ENCODE measurements at places on chromosomes 1 and 21.

DNA sequence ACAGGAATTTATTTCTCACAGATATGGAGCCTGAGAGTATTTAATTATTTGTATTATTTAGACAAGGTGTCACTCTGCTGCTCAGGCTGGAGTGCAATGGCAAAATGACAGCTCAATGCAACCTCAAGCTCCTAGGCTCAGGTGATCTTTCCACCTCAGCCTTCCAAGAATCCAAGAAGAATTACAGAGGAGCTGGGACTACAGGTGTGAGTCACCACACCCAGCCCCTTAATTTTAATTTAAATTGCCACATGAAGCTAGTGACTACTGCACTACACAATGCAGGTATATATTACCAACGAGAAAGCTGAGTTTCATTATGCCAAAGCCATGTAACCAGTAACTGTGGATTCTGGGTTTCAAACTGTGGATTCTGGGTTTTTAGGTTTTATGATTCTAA is 2.1 kb downstream of the KHDC4 start:
- DNase-seq, result no peak

DNA sequence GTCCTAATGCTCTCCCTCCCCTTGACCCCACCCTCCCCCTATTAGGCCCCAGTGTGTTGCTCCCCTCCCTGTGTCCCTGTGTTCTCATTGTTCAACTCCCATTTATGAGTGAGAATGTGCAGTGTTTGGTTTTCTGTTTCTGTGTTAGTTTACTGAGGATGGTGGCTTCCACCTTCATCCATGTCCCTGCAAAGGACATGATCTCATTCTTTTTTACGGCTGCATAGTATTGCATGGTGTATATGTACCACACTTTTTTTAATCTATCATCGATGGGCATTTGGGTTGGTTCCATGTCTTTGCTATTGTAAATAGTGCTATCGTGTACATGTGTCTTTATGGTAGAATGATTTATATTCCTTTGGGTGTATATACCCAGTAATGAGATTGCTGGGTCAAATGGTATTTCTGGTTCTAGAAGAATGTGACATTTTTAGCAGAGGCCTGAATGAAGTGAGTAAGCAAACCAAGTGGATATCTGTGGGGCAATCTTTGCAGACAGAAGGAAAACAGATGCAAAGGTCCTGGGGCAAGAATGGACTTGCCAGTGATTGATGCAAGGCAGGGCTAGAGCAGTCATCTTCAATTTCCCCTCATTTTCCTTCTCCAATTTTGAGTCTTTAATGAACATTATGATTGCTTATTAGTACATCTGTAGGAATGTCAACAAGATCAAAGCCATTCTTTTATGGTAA is 50.2 kb downstream of the UBE4B start:
- DNase-seq, result peak; percentile 54

- peak; percentile 30 for DNase-seq
Observed at GRCh38 chr1:60765204-60765603, 317.2 kb upstream of the NFIA start.

- DNase-seq, result peak; percentile 83
Observed at GRCh38 chr1:159945483-159946241, at the start of gene IGSF9. TSS of gene IGSF9 (minus strand) at chr1:159945613. CDS start at chr1:159943454, 2,159 bp downstream.

- DNase-seq, result no peak
Observed at GRCh38 chr1:143720087-143721023, 251.4 kb downstream of the FAM72C start.

GRCh38 chr1:176998183-176998795 is 166.2 kb downstream of the ASTN1 start:
- no peak for DNase-seq

GRCh38 chr1:117879284-117879683 is 50.1 kb downstream of the GDAP2 start:
- DNase-seq, result no peak

- no peak for DNase-seq
Observed at GRCh38 chr1:186308264-186309060, 66.6 kb downstream of the TPR start.

GRCh38 chr1:86197206-86197855 is 40.8 kb upstream of the COL24A1 start:
- DNase-seq, result no peak

- DNase-seq, result peak; percentile 72
Observed at GRCh38 chr1:234478152-234478480, 863 bp downstream of the TARBP1 start.

GRCh38 chr1:228308085-228308601 is 98.5 kb downstream of the TRIM11 start:
- DNase-seq, result no peak

DNA sequence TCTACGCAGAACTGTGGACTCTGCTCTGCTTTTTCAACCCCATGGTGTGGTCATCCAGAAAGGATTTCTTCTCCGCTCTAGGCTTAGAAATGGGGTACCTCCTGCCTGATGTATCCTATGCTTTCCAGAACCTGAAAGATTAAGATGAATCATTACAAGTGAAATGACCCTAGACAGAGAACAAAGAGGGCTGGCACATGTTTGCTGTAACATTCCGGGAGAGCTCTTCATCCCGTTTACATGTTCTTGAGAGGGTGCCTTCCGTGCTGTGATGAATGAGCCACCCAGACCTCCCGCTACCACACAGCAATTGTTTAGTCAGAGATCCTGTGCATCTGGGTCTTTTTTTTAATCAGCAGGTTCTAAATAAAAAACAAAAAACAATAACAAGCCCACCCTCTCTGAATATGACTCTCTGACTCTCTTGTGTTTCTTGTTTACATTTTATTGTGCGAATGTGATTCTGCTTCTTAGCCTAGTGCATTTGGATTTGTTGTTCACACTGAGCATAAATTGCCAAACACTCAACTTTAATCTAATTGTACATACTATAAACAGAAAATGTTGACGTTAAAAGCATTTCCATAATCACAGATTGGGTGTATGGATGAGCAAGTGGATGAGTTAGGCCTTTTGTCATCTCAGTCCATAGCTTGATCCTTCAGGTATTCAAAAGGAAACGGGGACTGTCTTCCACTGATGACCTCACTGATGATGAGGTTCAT is 87.1 kb downstream of the GPR88 start:
- DNase-seq, result no peak

- DNase-seq, result no peak
Observed at GRCh38 chr1:216705676-216706075, 17.6 kb downstream of the ESRRG start.

- no peak for DNase-seq
Observed at GRCh38 chr1:67653304-67653703, 31.7 kb upstream of the GADD45A start.

- no peak for DNase-seq
Observed at GRCh38 chr1:159051436-159051835, 25.1 kb downstream of the AIM2 start.

GRCh38 chr1:14539953-14540563 is 58.4 kb upstream of the KAZN start:
- no peak for DNase-seq

- DNase-seq, result peak; percentile 17
Observed at GRCh38 chr1:92728697-92729096, 56.2 kb downstream of the EVI5 start.

DNA sequence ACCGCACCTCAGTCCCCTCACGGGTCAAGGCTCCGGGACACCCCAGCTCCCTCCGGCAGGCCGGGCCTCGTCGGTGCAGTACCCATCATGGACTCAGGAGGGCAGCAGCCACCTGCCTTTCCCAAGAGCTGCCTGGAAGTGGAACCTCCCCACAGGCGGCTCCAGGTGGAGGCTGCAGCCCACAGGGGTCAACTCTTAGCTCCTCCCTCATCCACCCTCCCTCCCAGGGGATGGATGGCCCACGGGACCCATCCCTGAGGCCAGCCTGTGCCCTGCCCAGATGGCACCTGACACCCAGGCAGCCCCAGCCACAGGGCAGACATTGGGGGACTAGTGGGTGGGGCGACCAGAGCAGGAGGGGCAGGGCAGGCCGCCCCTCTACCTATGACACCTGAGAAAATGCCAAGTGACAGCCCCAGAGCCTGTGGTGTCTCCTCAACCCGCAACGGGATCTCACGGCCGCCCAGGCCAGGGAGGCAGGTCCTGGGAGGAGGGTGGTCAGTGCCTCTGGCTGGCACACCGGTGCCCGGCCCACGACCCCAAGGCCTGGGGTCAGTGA is 1.2 kb upstream of the ARHGEF16 start:
- DNase-seq, result peak; percentile 81

DNA sequence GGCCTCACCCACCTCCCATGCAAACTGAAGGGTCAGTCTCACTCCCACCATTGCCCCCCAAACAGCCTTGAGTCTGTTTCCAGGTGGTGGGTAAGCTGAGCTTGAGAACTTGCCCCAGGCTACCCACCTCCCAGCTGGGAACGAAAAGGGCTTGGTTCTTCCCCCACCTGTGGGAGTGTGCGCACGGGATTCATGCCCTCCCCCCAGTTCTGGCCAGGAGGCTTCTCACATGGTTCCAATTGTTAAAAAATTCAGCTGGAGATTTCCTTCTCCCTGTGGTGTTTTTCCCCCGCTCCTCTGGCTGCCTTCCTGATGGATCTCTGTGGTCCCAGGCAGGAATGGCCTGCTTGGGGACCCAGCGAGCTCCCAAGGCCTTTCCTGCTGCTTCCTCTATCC is 81.8 kb upstream of the C21orf91 start:
- no peak for DNase-seq

DNA sequence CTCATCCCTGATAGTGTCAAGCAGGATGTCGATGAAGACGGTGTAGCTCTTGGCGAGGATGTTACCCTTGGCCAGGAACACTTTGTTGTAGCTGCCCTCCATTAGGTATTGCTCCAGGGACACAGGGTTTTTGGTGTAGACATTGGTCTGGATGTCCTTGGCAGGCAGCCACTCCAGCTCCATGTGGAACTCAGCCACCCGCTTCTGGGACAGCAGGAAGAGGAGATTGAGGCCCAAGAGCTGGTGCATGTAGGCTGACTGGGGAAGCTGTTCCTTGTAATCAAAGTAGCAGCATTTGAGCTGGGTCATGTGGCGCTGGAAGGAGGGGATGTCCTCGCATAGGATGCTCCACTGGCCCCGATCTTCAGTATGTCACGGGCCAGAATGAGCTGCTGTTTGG is 9.5 kb downstream of the IL6R start:
- no peak for DNase-seq

- no peak for DNase-seq
Observed at GRCh38 chr1:30060738-30061137, 662.6 kb downstream of the MATN1 start.

DNA sequence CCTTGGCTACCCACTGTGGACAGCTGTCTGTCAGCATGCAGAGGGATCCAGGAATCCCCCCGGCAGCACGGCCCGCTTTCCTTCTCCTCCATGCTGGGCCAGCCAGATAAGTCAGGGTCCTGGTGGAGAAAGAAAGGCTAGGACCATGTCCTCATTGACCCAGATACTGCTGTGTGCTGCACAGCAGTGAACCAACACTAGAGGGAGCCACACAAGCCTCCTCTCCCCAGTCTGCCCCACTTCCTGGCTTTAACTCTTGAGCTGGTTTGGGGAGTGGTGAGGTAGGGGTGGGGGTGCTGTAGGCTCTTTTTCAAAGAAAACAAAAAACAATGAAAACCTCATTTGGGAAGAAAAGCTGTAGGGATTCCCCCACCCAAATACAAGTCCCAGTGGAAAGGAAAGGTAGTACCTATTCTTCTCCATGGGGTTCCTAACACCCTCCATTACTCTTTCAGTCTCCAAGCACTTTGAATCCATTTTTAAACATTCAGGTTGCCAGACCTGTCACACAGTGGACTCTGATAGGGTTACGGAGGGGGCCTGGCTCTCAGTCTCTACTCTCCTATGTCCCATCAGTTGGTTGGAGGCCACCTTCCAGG is 84.9 kb upstream of the CD1D start:
- peak; percentile 39 for DNase-seq

DNA sequence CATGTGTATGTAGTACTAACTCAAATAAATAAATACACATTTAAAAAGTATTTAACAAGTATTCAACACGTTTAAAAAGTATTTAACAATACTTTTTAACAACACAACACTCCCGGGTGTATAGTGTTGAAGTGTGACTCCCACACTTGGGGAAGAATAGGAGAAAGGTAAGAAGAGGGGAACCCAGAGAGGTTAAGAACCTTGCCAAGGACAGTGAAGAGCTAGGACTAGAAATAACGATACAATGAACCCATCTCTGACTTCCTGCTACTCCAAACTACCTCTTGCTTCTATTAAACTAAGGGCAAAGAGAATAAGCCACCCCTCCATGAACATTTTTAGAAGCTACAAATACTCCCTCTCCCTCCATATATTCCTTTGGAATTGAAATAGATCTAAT is 1.7 kb upstream of the GFI1 start:
- no peak for DNase-seq

DNA sequence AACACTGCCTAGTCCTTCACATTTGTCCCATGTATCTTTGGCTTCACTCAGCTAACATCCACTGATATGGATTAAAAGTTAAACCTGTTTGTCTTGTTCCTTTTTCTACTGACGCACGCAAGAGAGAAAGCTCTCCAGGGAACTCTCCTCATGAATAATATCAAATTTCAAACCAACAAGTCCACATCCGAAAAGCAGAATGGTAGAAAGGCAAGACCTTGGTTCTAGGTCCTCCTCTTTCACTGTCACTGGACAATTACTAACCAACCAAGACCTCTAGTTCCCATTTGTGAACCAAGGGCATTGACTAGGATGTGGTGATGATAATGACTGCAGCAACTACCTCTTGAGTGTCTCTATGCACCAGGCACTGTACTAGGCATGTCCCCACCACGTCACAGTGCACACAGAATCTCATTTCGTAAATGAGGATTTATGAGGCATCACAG is 8.4 kb downstream of the PLPP3 start:
- no peak for DNase-seq

DNA sequence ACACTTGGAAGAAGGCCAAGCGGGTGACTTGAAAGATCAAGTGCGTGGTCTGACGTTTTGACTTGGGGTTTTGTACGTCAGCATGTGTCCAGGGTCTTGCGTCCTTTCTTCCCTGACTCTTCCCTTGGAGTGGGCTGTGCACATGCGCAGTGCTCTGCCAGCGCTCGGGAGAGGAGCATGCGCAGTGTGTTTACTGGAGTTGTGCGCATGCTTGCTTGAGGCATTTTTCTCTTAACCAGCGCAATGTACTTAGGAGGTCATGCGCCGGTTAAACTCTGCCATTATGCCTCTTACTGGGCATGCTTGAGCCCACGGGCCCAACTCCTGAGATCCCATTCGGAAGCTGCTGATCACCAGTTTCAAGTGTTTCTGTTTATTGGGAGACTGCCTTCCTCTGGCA is 242.5 kb upstream of the AJAP1 start:
- DNase-seq, result no peak

DNA sequence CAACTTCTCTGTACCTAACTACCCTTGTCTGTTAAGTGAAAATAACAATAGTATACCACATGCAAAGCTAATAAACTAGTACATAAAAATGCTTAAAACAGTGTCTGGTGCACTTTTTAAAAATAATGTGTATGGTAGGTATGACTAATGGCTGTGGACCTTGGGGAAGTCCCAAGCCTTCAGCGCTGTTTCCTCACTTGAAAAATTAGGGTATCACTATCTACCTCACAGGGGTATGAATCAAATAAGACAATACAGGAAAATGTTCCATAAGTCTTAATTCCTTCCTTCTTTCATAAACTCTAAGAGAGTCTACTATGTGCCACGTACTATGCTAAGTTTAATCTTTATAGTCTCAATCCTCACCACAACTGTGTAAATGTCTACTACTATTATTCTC is 32.0 kb downstream of the EGLN1 start:
- peak; percentile 33 for DNase-seq
